ENCODE measurements at places on chromosomes 12 and 14. TPM values are rescaled to one million over a fixed set of nuclear protein-coding genes. Genes with fewer than 3 reads are reported as not detected.

DNA sequence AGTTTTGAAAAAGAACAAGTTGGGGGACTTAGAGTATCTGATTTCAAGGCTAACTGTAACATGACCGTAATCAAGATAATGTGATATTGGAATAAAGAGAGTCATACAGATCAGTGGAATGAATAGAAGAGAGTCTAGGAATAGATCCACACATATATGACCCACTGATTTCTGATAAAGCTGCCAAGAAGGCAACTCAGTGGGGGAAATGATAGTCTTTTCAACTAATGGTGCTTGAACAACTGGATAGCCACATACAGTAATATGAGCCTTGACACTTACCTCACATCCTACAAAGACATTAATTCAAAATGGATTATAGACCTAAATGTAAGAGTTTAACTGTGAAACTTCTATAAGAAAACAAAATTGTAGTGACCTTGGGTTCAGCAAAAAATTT is 3.8 kb downstream of the PRKCH start:
- no peaks in the 10 kb centered on the region for H3K36me3 ChIP-seq
- peaks cover 12% of the 10 kb centered on the region for H3K4me1 ChIP-seq
- H3K4me3 ChIP-seq: no peak overlapping the region
- no peak overlapping the region for H3K27ac ChIP-seq
- no peaks in the 10 kb centered on the region for H3K27me3 ChIP-seq

Gene RHNO1
- total RNA-seq: 21.6 TPM

- no peak for DNase-seq
- no peaks in the 10 kb centered on the region for H3K27me3 ChIP-seq
- no peak overlapping the region for H3K4me3 ChIP-seq
- no peak overlapping the region for H3K27ac ChIP-seq
- no peaks in the 10 kb centered on the region for H3K36me3 ChIP-seq
Observed at GRCh38 chr14:103000291-103000921, 56.9 kb downstream of the CDC42BPB start.

DNA sequence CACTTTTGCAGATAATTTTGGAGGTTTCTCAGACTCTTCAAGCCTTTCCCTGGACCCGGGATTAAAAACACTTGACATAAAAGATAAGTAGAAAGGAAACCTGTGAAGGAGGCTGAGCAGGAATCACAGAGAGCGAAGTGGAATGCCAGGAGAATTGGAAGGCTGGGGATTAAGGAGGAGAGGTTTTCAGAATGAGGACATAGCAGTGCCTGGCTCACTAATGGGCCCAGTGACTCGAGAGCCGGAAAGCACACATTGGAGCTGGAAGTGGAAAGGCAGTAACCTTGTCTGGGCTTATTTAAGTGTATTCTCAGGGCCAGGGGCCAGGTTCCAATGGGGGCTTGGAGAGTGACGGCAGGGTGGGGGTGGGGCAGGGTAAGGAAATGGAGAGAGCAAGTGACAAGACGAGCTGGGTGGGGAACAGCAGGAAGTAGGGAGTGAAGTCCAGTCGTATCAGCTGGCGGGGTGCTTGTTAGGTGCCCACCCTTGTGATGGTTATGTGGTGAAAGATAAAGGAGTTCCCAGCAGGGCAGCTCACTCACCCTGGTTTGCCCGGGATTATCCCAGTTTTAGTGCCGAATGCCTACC is 13.1 kb downstream of the EVL start:
- H3K36me3 ChIP-seq: no peaks in the 10 kb centered on the region
- peaks cover 4% of the 10 kb centered on the region for H3K4me1 ChIP-seq
- peak; percentile 9 for DNase-seq
- no peaks in the 10 kb centered on the region for H3K27me3 ChIP-seq

DNA sequence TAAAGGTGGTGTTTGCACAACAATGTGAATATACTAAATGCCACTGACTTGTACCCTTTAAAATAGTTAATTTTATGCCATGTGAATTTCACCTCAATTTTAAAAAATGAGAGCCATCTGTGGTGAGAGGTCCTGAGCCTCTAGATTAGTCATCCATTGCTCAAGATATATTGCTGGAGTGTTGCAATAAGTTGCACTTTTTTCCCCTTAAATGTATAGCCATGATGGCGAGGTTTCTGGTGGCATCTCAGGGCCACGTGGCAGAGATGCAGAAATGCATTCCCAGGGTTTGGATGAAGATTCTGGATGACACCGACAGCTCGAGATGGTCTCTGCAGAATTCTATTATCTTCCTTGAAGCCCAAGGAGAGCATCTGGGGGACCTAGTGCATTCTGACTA is 153.7 kb downstream of the AACS start:
- DNase-seq: no peak
- no peaks in the 10 kb centered on the region for H3K27me3 ChIP-seq
- H3K4me3 ChIP-seq: no peak overlapping the region
- H3K27ac ChIP-seq: no peak overlapping the region

Measured in testis (tissue), 5 donors.